ENCODE measurements at places on chromosomes 2 and 18.

- no peak for DNase-seq
These were observed 2.1 kb downstream of the GULP1 start for GRCh38 chr2:188293601-188294351.

DNA sequence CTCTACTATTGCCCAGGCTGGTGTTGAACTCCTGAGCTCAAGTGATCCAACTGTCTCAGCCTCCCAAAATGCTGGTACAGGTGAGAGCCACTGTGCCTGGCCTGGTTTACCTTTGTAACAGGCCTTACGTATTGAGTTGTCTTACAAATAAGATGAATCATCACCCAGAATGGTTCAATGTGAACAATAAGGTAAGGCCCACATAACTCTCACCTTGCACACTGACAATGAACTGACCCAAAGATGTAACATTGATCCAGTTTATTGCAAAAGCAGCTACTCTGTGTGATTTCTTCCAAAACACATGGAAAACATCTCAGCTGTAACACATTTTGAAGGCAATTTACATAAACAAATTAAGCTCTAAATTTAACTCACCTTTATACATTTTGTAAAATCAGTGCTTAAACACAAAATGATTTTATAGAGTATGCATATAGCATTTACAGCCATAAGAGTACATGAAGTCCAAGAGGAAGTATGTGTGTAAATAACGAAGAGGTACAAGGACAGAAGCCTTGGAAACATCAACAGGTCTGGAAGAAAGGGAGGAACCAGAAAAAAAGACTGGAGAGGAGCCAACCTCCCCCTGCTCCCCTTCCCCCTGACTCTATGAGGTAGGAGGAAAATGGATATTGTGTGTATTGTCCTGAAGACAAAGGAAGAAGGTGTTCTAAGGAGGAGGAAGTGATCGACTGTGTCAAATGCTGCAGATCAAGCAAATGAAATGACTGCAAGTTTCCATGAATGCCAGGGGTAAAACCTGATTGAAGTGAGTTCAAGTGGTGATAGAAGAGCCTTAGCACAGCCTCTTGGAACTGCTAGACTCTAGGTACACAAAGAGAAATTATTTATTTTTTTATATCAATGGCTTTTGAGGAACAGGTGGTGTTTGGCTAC lies 5.6 kb upstream of the WDFY1 start:
- no peak for DNase-seq

DNA sequence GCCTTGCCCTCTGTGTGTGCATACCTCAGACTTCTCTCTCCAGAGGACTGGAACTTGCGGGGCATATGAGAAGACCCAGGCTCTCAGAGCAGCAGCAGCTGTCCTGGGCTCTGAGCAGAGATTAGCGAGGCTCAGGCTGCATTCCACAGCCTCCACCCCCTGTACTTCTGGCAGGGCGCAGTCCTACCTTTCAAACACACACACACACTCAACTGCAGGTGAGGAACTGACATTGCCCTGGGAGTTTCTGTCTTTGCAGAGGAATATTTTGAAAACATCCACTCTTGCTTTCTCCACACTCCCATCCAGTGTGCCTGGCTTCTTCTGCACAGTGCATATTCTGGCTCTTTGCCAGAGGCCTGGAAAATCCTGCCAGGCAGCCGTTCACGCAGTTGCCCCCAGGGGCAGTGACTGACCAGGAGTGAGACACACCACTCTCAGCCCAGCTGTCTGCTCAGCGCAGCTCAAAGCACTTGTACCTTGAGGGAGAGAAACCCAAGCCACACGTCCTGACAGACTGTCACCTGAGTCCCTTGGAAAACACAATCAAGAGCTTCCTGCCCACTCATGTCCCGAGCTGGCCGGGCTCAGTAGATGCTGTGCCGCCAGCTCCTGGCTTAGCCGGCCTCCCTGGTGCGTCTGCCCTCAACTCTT lies 460.8 kb downstream of the RNF144A start:
- DNase-seq = no peak

DNA sequence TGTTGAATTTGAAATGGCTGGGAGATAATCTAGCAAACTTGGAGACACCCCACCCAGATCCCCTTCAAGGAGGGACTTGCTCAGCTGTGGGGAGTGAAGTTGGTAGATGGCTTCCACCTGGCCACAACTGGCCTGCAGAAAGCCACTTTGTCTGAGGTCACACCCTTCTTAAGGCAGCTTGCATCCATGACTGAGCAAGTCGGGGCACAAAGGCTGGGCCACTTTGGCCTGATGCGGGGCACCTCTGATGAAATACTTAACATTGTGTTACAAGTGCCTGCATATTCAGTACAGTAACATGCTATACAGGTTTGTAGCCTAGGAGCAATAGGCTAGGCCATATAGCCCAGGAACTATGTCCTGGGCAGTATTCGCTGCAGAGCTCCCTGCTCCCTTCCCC lies 13.4 kb upstream of the RPL37A start:
- DNase-seq = no peak

- no peak for DNase-seq
These were observed 516.9 kb downstream of the EIPR1 start for GRCh38 chr2:2860589-2861300.

GRCh38 chr2:119126650-119127049 lies 31.9 kb downstream of the C1QL2 start:
- no peak for DNase-seq

DNA sequence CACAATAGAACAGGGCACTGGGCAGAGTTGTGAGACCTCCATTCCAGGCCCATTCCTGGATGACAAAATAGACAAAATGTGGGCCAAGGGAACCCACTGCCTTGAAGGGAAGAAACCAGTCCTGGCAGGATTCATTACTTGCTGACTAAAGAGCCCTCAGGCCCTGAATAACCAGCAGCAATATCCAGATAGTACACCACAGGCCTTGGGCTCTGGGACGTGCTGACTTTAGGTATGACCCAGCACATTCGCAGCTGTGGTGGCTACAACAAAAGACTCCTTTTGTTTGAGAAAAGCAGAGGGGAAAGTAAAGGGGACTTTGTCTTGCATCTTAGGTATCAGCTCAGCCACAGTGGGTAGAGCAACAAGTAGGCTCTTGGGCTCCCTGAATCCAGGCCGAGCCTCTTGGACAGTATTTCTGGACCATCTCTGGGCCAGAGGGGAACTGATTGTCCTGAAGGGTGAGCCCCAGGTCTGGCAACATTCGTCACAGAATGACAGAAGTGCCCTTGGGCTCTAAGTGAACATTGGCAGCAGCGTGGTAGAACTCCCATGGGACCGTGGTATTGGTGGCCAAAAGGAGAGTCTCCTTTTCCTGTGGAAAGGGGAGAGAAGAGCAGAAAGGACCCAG lies 89.9 kb upstream of the CD226 start:
- no peak for DNase-seq

GRCh38 chr2:120599072-120599471 lies 136.6 kb upstream of the GLI2 start:
- DNase-seq = no peak

DNA sequence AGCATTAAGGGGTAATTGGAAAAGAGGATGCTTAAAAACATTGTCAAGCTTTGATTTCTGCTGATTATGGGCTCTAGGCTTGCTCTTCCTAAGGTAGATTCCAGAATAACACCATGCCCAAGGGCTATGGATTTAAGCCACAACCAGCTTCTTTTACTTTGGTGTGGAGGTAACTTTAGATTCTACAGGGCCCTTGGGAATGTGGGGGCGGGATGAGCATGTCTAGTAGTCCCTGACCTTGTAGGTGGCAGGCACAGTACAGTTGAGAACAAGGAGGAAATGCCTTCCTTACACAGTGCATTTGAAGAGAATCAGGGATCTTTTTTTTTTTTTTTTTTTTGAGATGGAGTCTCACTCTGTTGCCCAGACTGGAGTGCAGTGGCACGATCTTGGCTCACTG lies 364.2 kb downstream of the NYAP2 start:
- DNase-seq = no peak

DNA sequence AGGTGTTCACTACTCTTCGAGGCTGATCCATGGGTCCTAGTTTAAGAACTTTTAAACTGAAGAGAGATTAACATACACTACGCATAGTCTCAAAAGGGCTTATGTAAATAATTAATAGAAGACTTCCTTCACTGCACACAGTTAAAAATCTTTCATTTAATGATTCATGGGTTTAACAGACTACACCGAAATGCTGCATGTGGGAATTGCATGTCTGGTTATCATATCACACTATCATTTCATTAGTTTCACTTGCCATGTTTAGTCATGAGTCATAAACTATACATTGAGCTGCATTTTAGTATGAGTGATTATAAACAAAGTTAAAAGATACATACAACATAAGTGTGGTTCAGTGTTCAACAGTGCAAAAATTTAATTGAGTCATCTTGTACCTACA lies 31.2 kb downstream of the GLS start:
- no peak for DNase-seq

DNA sequence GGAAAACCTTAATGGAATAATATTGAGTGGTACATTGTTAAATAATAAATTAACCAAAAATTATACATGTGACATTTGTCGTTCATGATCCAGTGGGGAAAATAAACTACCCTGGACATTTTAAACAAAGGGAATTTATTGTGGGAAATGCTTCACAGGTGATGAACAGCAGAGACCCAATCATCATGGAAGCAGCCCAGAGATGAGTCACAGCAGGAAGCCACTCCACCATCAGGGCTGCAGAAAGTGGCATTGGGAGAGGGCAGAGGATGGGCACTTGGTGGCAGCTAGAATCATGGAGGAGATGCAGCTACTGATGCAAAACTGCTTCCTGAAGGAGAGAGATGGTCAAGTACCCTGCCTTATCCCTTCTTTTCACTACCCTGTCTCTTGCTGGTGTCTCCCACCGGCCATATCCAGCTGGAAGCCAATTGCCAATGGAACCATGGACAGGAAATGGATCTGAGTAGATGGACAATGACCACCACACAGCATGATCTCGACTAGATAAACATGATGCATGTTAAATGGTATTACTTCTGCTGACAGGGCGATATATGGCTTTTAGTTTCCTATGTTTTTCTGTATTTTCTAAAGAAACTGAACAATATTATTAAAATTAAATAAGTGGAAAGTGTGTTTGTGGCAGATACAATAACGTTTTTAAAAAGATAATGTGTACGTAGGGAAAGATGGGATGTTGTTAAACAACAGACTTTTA lies 139.8 kb downstream of the RPIA start:
- DNase-seq = no peak

GRCh38 chr2:58354230-58354629 lies 113.1 kb upstream of the FANCL start:
- no peak for DNase-seq

GRCh38 chr2:10284108-10284870 lies 18.4 kb upstream of the HPCAL1 start:
- no peak for DNase-seq

DNA sequence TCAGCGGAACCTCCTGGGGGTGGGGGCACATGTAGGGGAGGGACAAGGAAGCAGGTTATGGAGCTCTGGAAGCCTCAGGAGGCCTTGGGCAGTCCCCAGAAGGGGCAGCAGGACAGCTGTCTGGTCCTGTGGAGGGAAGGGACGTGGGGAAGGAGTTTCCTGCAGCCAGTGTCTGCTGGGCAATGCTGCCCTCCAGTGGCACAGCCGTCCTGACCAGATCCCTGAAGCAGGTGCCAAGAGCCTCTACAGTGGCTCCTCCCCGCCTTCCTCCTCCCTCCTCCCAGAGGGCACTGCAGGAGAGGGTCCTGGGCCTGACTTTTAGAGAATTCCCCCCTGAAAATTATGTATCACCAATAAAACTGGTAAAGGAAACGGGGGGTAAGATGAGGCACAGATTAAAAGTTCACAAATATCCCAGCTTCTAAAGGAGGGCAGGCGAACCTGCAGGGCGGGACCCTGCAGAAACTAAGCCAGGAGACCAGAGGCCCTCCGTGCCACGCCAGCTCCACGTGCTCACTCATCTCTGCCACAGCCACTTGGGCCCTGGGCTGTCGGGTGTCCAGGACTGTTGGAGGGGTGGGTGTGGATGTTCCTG lies 258.5 kb downstream of the TWIST2 start:
- DNase-seq = no peak

- DNase-seq = no peak
These were observed 166.4 kb upstream of the FANCL start for GRCh38 chr2:58407487-58407886.

GRCh38 chr2:190766595-190766994 lies 114.0 kb upstream of the GLS start:
- no peak for DNase-seq

GRCh38 chr2:179354739-179355537 lies 90.3 kb upstream of the SESTD1 start:
- DNase-seq = no peak

GRCh38 chr18:7237673-7238272 lies 6.9 kb downstream of the LRRC30 start:
- no peak for DNase-seq

- DNase-seq = no peak
These were observed 91.7 kb upstream of the ACAA2 start for GRCh38 chr18:49904871-49905555.

DNA sequence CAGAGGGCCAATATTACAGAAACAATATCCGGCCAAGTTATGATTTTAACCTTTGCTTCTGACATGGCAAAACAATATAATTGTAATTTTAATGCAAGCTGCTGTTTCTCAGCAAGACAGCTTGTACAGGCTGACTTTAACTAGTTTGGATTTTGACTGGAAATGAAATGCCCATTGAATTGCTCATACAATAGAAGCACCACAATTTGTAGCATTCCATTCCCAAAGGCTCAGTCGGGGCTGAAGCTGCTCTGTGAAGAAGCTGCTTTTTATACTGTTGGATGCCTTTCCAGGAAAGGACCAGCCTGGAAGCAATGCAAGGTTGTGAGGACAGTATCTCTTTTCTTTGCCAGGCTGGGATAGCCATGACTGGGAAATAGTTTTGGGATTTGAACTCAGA lies 677.0 kb upstream of the FANCL start:
- DNase-seq = no peak

- no peak for DNase-seq
These were observed 193.7 kb upstream of the ID2 start for GRCh38 chr2:8488001-8488738.

DNA sequence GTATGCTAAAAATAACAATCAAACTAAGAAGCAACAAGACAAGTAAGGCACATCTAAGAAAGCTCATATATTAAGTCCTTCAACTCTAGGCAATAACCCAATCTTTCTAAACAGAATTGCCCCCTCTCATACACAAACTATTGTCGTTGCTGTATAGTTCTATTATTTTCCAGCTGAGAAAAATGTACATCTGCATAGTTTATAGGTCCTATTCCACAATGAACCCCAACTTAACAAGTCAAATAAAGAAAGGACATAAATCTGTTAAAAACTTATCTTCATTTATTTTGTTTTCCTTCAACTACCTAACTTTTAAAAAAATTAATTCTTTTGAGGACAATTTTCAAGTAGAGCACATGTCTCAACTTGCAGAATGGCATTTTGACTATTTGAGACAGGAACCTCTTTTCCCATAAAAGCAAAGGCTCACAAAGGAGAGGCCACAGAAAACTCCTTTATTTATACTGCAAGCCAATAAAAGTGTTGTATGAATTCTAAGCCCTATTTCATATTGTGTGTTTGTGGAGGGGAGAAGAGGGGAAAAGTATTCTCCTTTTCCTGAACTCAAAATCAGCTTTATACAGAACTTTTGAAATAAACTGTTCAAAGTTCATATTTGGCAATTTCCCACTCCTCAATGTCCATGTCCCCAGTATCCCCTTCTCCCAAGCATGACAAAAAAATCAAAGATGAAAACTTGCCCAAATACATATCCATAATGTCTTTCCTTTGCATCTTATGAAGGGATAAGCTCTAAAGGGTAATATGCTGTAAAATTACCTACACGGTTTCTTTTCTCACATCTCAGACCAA lies 37.4 kb downstream of the RTN4 start:
- DNase-seq = no peak

- DNase-seq = no peak
These were observed 216.7 kb downstream of the TGIF1 start for GRCh38 chr18:3666526-3667254.

GRCh38 chr2:128215897-128216642 lies 102.6 kb downstream of the HS6ST1 start:
- DNase-seq = peak; percentile 41

Data from GF-D8 (cell line).